ENCODE measurements at places on chromosomes 12 and 14. TPM values are rescaled to one million over a fixed set of nuclear protein-coding genes. Genes with fewer than 3 reads are reported as not detected.

Gene TDRD9
- total RNA-seq: 0.05 TPM

Gene CLEC1B
- total RNA-seq: not detected

Gene POTEG
- total RNA-seq: not detected

Gene RTL1
- total RNA-seq: not detected

Gene ADAMTS20
- not detected for total RNA-seq

Gene GPN3
- 16.9 TPM for total RNA-seq

Gene ZBTB25
- 38.1 TPM for total RNA-seq

Gene TMEM132C
- not detected for total RNA-seq

Gene PTPRR
- not detected for total RNA-seq

Gene EIF2B1
- total RNA-seq: 59.8 TPM

Gene SMOC1
- total RNA-seq: not detected
